ENCODE measurements at places on chromosomes 5 and 9. TPM values are rescaled to one million over a fixed set of nuclear protein-coding genes. Genes with fewer than 3 reads are reported as not detected.

LAMC3 gene
- polyA plus RNA-seq: 3.9 TPM

WASHC1 gene
- 11.5 TPM for polyA plus RNA-seq

AJM1 gene
- 1.3 TPM for polyA plus RNA-seq

RANBP3L gene
- polyA plus RNA-seq: 0.30 TPM

GRCh38 chr9:113341712-113342410, 1.8 kb upstream of the WDR31 start:
- DNase-seq: no peak

DNA sequence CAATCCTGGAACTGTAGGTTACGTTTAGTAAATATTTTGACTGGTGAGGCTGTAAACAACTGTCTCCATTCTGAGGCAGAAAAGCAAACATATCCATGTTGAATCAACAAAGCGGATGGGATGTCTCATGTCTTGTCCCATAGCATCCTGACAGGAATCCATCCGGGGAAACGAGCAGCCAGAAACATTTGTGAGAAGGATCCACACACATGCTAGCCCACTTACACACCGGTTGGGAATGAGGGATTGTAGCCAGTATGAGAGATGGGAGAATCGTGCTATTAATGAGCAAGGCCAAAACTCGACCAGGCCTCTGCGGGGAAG, 117.5 kb downstream of the FSTL4 start:
- no peak for DNase-seq

GRCh38 chr5:33582417-33582816, 141.7 kb downstream of the TARS1 start:
- no peak for DNase-seq

DNA sequence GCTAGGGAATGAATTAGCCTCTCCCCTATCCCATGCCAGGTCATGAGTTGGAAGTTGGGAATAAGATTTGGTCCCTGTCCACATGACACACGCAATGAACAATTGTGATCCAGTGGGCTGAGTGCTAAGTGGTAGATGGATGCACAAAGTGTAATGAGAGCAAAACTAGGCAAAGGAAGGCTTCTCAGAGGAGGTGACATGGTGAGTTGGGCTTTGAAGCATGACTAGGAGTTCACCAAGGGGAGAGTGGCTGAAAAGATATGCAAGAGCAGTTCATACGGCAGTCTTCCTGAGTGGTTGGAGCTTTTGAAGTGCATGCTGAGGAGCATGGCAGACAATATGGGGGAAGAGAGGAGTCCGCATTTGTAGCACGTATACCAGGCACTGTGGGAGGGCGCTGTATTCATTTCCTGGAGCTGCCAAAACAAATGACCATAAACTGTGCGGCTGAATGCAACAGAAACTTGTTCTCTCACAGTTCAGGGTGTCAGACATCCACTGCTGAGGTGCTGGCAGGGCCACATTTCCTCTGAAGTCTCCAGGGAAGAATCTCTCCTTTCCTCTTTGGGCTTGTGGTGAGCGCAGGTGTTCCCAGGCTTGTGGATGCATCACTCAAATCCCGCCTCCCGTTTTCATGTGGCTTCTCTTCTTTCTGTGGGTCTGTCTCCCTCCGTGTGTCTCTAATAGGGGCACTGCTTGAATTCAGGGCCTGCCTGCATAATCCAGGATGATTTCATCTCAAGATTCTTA, 49.5 kb downstream of the NSG2 start:
- DNase-seq: no peak
